CD8-positive, alpha-beta memory T cell (primary cell): ENCODE measurements at places on chromosomes 2 and 18. TPM values are rescaled to one million over a fixed set of nuclear protein-coding genes. Genes with fewer than 3 reads are reported as not detected.

DNA sequence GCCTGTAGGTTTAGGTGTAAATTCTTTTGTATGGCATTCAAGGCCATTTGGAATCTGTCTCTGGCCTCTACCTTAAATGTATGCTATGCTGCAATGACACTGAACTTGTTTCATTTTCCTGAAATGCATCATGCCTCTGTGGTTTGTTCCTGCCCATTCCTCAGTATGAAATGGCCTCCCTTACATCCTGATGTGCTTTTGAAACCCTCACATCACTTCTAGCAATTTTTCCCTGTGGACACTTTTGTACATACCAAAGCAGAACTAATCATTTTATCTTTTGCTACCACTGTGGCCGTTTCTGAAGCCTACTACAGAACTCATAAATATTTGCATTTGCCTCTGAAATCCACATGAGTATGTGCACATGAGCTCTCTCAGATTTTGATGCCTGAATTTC, 557.2 kb downstream of the ERBB4 start:
- DNase-seq: no peak
- H3K4me3 ChIP-seq: no peak overlapping the region
- H3K27ac ChIP-seq: no peak overlapping the region
- H3K4me1 ChIP-seq: no peaks in the 10 kb centered on the region
- H3K36me3 ChIP-seq: no peaks in the 10 kb centered on the region

The CLK1 gene
- 110 TPM for total RNA-seq

- no peak overlapping the region for H3K4me3 ChIP-seq
- no peaks in the 10 kb centered on the region for H3K36me3 ChIP-seq
- no peak for DNase-seq
- H3K27me3 ChIP-seq: no peaks in the 10 kb centered on the region
- H3K27ac ChIP-seq: no peak overlapping the region
- peaks cover 32% of the 10 kb centered on the region for H3K4me1 ChIP-seq
Observed at GRCh38 chr2:134281815-134282419, 28.0 kb downstream of the MGAT5 start.

The TRIB2 gene
- total RNA-seq: 9.6 TPM
